MV-4-11 (cell line): ENCODE measurements at places on chromosomes 7 and 10.

DNA sequence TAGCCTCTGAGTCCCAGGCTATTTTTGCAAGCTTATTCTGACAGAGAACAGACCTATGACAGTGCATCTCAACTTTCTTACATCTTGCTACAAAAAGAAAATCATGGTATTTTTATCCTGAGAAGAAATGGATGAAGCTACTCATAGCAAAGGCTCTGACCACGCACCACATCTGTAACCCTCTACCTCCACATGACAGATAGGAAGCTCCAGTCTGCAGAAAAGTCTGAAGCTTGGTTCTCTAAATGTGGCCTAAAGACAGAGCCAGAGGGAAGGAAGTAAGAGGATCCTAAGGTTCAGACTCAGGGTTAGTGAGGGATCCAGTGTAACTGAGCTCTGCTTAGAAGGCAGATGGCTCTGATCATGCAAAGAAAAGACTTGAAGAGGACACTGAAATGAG is 58.4 kb upstream of the ABCB5 start:
- DNase-seq, result no peak

- peak; percentile 40 for DNase-seq
Measured at GRCh38 chr7:92586403-92586802, 3.8 kb downstream of the FAM133B start.

DNA sequence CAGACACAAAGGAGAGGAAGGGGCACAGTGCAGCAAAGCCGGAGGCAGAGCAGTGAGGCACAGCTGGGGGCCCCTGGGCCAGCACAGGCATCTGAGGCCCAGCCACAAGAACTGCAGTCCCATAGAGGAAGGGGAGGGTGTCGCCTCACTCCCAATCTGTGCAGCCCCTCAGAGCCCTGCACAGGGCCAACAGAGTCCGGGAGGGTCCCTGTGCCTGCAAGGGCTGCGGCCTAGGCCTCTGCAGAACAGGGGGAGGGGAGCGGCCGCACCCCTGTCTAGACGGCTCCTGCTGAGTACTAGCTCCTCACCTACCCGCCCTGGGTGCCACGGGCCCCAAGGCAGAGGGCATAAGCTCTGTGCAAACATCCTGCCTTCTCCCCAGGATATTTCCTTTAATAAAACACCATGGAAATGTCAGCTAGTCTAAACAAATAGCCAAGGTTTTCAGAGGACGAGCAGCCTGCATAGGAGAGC is 32.4 kb upstream of the RET start:
- no peak for DNase-seq

DNA sequence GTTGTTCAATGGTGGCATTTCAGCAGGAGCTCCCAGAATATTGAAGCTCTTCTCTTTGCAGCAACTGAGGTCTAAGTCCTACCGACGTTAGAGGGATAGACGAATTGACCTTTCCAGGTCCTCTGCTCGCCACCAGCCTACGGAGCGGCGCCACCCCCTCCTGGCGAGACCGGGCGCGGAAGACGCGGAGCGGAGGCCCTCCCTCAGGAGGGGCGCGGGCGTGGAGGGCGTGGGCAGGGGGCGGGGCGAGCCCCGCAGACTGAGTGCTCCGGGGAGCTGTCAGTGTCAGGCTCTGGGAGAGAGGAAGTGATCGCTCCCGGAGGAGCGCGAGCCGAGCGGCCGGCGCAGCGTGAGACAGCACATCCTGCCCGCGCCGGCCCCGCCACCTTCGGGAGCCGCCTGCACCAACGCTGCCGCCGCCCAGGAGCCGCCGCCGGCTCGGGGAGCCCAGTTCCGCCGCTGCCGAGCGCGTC is at the start of gene DYNC1I1:
Gene DYNC1I1 (plus strand): TSS at position 257 of the 473 bp plus-strand sequence. CDS start 32,176 bp downstream, outside the sequence.
- DNase-seq, result peak; percentile 58

- peak; percentile 52 for DNase-seq
Measured at GRCh38 chr7:131556053-131556908, at the start of gene PODXL. Gene PODXL (minus strand): TSS chr7:131556628. CDS start chr7:131556359, 269 bp downstream.

- DNase-seq, result no peak
Measured at GRCh38 chr10:109968953-109969759, 38.6 kb upstream of the ADD3 start.

DNA sequence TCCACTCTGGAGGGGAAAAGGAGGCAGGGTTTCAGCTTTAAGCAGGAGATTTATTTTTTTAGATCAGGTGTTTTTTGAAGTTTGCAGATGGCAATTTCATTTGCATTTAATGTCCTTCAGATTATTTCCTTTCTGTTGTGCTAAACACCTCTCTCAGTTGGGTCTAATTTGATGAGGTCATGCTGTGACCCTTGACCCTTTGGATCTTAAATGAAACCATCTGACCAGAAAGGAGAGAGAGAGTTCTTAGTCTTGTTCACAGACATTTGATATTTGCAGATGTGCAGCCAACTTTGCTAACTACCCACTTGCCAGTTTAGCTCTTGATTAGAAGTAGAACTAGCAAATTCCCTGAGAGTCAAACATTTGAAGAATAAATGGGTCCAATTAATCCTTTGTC is 101.5 kb upstream of the RAB11FIP2 start:
- no peak for DNase-seq

GRCh38 chr7:26166684-26167266 is 14.8 kb downstream of the NFE2L3 start:
- peak; percentile 33 for DNase-seq

- no peak for DNase-seq
Measured at GRCh38 chr7:104074529-104074928, 85.1 kb upstream of the RELN start.

DNA sequence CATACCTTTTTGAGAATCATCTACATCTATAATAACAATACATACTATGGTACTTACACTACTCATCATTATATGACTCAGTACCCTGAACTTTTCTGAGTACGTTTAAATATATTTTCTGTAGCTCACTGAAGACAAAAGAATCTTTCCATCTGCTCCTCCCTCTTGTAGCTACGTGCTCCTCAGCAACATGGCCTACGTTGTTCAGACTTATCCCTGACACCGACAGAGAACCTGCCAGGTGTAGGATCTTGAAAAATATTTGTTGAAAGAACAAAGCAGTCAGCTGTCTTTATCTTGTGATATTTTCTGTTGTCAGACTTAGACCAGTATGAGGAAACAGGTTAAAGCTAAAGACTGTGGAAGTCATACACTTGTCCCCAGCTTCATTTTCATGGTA is 356.0 kb upstream of the MYO3A start:
- no peak for DNase-seq

DNA sequence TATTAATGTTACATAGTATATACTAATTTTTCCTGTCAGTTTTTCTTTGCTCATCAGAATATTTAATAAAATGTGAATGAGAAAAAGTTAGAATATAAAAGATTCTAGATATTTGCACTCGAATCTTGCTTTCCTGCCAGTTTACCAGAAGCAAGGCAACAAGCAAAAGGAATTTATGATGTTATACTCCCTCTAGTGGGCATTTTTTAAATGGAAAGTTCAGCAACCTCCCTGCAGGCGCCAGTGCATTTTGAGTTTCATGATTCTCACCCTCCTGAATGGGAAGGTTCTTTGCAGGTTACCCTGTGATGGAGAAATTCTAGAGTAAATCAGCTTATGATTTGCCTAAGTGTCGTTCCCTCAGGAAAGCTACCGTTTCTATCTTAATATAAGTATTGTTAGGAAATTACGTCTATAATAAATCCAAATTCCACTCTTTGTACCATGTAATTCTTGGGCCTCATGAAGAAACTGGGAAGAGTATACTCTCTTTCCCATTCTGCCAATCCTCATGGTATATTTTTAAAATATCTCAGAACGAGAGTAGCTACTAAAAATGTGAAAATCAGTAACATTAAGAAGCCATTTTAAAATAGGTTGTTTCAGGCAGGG is 350.0 kb downstream of the CRPPA start:
- peak; percentile 51 for DNase-seq

DNA sequence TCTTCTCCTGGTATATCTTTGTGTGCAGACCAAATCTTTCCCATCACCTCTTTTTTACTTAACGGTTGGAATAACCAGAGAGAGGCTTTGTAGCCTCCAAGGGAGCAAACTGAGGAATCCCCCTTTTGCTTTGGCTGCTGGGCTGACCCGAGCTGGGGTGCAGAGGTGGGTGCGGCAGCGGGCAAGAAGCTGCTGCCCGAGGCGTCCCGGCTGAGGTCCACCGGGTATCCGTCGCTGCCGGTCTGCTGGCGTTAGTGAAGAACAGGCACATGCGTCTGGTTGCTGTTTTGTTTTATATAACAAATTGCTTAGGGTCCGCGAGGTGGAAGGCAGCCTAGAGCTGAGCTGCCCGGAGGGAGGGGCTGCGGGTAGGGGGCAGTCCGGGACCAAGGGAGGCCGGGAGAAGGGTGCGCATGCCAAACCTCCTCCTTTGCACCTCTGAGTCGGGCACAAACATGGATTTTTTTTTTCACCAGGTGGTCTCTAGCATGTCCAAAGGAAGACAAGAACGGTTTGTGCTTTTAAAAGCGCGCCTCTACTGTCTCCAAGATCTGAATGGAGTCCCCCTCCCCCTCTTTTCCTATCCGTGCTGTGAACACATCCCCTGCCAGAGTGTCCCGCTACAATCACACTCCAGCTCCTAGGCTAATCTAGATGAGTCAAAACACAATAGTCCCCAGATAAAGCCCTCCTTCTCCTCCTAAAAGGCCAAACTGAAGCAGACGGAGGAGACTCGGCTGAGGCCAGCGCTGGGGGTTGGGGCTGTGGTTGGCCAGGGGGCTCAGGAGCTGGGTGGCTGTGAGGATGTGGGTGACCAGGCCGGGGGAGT is 6.8 kb upstream of the GATA3 start:
- no peak for DNase-seq

DNA sequence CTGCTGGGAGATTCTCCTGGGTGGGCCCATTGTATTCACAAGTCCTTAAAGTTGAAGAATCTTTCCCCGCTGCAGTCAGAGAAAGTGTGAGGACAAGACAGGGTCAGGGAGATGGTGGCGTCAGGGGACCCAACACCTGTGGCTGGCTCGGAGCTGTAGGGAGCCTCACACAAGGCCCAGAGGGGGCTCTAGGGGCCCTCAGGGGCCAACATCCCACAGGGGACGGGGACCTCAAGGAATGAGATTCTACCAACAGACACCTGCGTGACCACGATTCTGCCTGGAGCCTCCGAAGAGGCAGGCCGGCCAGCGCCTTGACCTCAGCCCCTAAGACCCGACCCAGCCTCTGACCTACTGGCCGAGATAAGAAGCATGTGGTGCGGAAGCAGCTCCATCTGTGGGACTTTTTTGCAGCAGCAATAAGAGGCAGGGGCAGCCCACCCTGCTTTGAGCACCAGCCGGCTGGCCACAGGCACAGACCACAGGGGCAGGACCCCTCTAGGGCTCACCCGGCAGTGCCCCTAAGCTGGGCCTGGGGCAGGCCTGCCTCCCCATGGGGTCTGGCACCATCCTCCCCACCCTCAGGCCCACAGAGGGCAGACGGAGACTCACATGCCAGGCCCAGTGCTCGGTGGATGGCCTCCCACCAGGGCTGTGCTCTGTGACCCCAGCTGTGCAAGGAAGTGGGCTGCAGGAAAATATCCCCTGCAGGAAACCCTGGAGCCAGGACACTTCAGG is 13.2 kb downstream of the RASGEF1A start:
- no peak for DNase-seq

DNA sequence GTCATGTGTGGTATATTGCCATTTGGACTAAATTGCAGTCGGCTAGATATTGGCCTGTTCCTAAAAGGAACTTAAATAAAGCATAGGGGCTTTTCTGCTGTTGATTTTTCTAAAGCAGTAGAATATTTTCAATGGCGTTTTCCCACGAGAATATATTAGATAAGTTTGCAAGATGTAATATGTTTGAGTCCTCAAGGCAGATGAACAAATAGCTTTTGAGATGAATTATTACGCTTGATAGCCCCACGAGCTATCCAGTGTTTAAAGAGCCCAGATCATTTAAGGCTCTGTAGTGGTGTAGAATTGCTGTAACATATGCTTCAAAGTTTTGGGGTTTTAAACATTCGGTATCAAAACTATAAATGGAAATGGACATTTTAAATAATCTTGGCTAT is 2.9 kb downstream of the CELF2 start:
- DNase-seq, result no peak
